ENCODE measurements at places on chromosomes 1 and 21.

- no peaks in the 10 kb centered on the region for H3K27me3 ChIP-seq
- no peaks in the 10 kb centered on the region for H3K4me1 ChIP-seq
- no peaks in the 10 kb centered on the region for H3K36me3 ChIP-seq
- H3K4me3 ChIP-seq, result no peak overlapping the region
- H3K27ac ChIP-seq, result no peak overlapping the region
Measured at GRCh38 chr1:212938846-212939245, 11.5 kb upstream of the VASH2 start.

- H3K36me3 ChIP-seq, result no peaks in the 10 kb centered on the region
- no peak overlapping the region for H3K4me3 ChIP-seq
- no peaks in the 10 kb centered on the region for H3K4me1 ChIP-seq
- H3K27me3 ChIP-seq, result no peaks in the 10 kb centered on the region
- no peak for DNase-seq
- no peak overlapping the region for H3K27ac ChIP-seq
Measured at GRCh38 chr1:193674292-193674944, 488.0 kb upstream of the B3GALT2 start.

DNA sequence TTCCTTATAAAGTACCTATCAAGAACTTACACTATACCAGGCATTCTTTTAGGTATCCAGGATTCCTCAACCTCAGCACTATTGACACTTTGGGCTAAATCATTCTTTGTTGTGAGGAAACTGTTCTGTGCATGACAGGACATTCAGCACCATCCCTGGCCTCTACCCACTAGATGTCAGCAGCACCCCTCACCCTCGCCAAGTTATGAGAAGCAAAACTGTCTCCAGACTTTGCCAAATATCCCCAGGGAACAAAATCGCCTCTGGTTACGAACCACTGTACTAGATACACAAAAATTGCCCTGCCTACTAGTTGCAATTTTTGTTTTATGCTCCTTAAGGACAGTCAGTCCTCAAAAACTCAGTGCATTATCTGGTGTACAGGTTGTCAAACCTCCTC, 35.7 kb downstream of the PALMD start:
- no peak for DNase-seq
- H3K36me3 ChIP-seq, result no peaks in the 10 kb centered on the region
- no peak overlapping the region for H3K27ac ChIP-seq
- H3K4me3 ChIP-seq, result no peak overlapping the region
- no peaks in the 10 kb centered on the region for H3K4me1 ChIP-seq

DNA sequence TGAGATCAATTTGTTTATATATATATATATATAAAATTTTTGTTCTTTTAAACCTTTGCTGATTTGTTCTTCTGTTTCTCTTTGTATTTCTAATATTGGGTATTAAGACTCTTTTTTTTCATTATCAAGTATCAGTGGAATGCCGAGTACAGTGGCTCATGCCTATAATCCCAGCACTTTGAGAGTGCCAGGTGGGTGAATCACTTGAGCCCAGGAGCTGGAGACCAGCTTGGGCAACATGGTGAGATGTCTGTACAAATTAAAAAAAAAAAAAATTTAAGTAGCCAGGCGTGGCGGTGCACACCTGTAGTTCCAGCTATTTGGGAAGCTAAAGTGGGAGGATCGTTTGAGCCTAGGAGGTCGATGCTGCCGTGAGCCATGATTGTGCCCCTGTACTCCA, 67.1 kb downstream of the MAST2 start:
- H3K4me1 ChIP-seq, result peaks cover 47% of the 10 kb centered on the region
- no peaks in the 10 kb centered on the region for H3K36me3 ChIP-seq
- H3K27me3 ChIP-seq, result no peaks in the 10 kb centered on the region
- no peak overlapping the region for H3K27ac ChIP-seq
- no peak overlapping the region for H3K4me3 ChIP-seq
- DNase-seq, result no peak

DNA sequence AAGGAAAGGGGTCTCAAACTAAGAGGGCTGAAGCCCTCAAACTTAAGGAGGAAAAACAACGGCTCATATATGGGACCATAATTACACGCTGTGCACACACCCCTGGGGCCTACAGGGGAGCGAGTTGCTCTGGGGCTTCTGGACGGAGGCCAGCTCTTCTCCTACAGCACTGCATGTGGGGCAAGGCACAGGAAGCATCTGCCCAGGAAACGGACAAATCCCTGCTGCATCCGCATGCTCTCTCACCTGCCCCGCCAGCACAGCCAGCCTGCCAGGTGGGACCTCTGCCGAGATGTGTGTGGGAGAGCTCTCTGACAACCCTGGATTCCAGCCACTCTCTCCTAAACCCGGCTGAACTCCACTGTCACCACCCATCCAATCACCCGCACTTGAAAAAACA, 54.1 kb downstream of the MRPL37 start:
- no peaks in the 10 kb centered on the region for H3K36me3 ChIP-seq
- no peak overlapping the region for H3K4me3 ChIP-seq
- H3K27ac ChIP-seq, result no peak overlapping the region

DNA sequence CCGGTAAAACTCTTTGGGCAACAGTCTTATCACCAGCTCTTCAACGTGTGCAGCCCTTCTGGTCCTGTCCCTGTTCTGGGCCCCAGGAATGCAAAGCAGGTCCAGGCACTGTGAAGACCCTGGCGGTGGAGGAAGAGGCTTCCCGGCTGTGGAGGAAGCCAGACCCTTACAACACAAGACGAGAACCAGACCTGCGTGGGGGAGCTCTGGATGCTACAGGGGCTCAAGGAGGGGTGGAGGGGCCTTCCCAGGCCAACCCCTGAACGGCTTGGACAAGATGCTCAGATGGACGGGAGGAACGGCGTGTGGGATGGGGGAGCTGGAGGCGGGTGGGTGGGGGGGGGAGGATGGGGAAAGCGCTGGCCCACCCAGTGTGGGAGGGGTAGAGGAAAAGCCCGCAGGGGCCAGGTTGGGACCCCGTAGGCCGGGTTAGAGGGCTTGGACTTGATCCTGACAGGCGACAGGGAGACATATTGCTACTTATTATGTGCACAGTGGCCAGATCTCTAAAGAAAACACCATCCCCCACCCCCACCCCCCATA, 5.1 kb upstream of the OLIG2 start:
- no peak overlapping the region for H3K27ac ChIP-seq
- DNase-seq, result no peak
- no peaks in the 10 kb centered on the region for H3K4me1 ChIP-seq
- H3K36me3 ChIP-seq, result no peaks in the 10 kb centered on the region
- no peaks in the 10 kb centered on the region for H3K27me3 ChIP-seq
- no peak overlapping the region for H3K4me3 ChIP-seq

- H3K4me1 ChIP-seq, result no peaks in the 10 kb centered on the region
- H3K27me3 ChIP-seq, result no peaks in the 10 kb centered on the region
- no peak overlapping the region for H3K4me3 ChIP-seq
- no peaks in the 10 kb centered on the region for H3K36me3 ChIP-seq
Measured at GRCh38 chr1:4716406-4716805, 62.0 kb downstream of the AJAP1 start.

DNA sequence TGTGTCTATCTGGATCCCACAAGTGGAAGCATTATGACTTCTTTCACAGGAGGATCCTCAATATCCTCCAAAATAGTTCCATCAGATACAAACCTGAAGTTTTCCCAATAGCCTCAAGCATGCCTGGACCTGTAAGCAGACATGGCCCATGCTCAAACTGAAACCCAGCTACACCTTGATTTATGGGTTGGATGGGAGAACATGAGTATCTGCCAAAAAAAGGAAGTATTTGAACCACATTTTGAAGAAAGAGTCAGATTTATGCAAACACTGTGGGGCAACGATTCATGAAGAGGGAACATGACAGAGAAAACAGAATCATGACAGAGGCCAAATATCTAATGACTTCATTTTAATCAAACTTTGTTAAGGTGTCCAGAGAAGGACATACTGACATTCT, 351.0 kb upstream of the NFIA start:
- no peak overlapping the region for H3K27ac ChIP-seq
- H3K27me3 ChIP-seq, result no peaks in the 10 kb centered on the region
- H3K36me3 ChIP-seq, result no peaks in the 10 kb centered on the region
- no peaks in the 10 kb centered on the region for H3K4me1 ChIP-seq
- no peak overlapping the region for H3K4me3 ChIP-seq

DNA sequence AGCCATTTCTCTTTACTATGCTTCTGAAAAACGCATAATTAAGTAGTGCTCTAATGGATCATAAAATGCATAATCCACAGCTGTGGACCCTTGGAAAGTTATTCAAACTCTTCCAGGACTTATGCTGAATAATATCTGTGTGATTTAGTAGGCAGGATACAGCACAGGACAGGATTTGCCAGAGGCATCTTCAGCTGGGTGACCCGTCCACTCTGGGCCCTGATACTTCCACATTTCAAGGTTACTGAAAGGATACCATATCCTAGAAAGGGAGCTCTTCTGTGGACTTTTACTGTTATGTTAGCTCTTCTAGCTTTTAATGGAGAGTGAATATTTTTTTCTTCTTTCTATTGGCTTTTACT, 49.6 kb downstream of the MAP10 start:
- no peaks in the 10 kb centered on the region for H3K36me3 ChIP-seq
- H3K4me1 ChIP-seq, result no peaks in the 10 kb centered on the region
- H3K27me3 ChIP-seq, result no peaks in the 10 kb centered on the region
- no peak for DNase-seq
- no peak overlapping the region for H3K27ac ChIP-seq
- no peak overlapping the region for H3K4me3 ChIP-seq

- DNase-seq, result no peak
- H3K36me3 ChIP-seq, result no peaks in the 10 kb centered on the region
- H3K27me3 ChIP-seq, result no peaks in the 10 kb centered on the region
- H3K4me3 ChIP-seq, result no peak overlapping the region
- H3K4me1 ChIP-seq, result peaks cover 6% of the 10 kb centered on the region
- no peak overlapping the region for H3K27ac ChIP-seq
Measured at GRCh38 chr1:31949862-31950261, 11.7 kb upstream of the PTP4A2 start.

DNA sequence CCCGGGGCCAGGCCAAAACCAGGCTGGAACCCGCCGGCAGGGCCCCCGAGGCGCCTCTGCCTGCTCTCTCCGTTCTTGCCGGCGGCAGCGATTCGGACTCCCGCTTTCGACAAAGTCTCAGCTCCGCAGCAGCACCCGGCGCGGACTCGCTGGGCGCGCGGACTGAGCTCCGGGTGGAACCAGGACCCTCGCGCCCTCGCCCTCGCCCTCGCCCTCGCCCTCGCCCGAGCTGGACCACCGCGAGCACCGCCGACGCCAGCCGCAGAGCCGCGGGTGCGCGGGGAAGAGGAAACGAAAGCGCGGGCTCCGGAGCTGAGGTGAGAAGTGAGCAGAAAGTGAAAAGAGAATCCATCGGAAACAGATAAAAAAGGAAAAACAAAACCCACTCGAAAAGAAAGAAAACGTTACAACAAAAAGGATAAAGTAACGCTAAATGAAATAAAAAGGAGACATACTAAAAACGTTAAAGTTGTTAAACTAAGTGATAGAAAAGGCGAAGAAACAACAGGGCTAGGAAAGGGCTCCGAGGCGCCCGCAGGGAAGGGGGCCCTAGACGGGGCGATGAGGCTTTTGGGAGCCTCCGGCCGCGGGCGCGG, 64.9 kb downstream of the MEF2D start:
- peaks cover 4% of the 10 kb centered on the region for H3K4me1 ChIP-seq
- H3K27ac ChIP-seq, result no peak overlapping the region
- DNase-seq, result no peak
- peaks cover 3% of the 10 kb centered on the region for H3K27me3 ChIP-seq
- H3K36me3 ChIP-seq, result no peaks in the 10 kb centered on the region

DNA sequence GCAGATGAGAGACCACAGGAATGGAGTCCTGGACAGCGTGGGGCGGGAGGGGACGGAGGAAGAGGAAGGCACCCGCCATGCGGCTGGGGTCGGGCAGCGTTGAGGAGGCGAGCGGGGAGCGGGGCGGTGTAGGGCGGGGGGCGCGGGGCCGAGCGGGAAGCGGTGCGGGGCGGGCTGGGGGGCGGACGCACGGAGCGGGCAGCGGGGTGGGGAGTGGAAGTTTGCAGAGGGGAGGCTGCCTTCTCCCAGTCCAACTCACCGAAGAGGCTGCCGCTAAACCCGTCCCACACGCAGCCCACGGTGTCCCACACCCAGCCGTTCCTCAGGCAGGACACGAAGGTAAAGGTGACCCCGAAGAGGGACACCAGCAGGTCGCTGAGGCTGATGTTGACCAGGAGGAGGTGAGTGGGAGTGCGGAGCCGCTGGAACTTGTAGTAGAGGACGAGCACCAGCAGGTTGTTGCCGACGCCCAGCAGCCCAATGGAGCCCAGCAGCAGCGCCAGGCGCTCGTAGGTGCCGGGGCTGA, 483 bp downstream of the CHML start:
- H3K36me3 ChIP-seq, result no peaks in the 10 kb centered on the region
- no peaks in the 10 kb centered on the region for H3K27me3 ChIP-seq
- peak; percentile 20 for DNase-seq
- H3K4me1 ChIP-seq, result peaks cover 61% of the 10 kb centered on the region

- H3K27me3 ChIP-seq, result no peaks in the 10 kb centered on the region
- peaks cover 60% of the 10 kb centered on the region for H3K4me1 ChIP-seq
Measured at GRCh38 chr1:12144236-12144635, 22.6 kb upstream of the TNFRSF1B start.

- H3K4me3 ChIP-seq, result no peak overlapping the region
- no peaks in the 10 kb centered on the region for H3K4me1 ChIP-seq
- DNase-seq, result no peak
- no peak overlapping the region for H3K27ac ChIP-seq
Measured at GRCh38 chr1:59885160-59885832, 41.3 kb downstream of the CYP2J2 start.

Measured in Caco-2 (cell line).